ENCODE measurements at places on chromosomes 1 and 21.

DNA sequence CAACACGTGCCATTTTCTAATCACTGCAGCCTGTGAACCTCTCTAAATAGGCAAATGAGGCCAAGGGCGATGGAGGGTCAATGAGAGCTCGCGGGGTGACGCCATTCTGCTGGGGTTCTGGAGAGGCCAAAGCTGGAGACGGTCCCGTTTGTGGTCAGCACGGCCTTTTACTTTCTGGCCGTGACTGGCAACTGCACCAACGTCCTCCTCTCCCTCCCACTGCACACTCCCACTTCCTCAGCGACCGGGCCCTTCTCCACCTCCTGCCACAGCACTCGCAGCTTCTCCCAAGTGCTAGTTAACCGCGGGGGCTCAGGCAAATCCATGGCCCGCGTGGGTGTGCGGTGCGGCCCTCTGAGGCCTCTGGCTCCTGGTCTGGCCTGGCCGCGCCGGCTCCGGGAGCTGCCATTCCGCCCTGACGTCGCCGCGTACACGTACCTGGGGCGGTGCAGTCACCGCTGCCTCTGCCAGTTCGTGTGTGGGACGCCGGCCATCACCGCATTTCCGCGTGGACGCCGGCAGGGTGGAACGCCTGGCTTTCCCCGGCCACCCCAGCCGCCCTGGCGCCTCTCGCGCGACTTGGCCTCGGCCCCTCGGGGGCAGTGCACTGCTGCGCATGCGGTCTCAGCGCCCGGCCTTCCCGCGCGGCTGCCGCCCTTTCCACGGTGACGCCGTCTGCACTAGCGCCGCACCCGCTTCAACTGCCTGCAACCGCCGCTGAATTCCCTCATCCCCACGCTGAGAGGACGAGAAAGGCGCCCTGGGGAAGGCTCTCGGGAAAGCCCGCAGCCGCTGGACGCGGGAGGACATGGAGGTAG, 18.2 kb downstream of the OR2C3 start:
- DNase-seq: peak; percentile 81

GRCh38 chr1:226406401-226406881, 1.5 kb downstream of the PARP1 start:
- DNase-seq: peak; percentile 49

GRCh38 chr1:178057141-178057765, 36.7 kb upstream of the RASAL2 start:
- no peak for DNase-seq

DNA sequence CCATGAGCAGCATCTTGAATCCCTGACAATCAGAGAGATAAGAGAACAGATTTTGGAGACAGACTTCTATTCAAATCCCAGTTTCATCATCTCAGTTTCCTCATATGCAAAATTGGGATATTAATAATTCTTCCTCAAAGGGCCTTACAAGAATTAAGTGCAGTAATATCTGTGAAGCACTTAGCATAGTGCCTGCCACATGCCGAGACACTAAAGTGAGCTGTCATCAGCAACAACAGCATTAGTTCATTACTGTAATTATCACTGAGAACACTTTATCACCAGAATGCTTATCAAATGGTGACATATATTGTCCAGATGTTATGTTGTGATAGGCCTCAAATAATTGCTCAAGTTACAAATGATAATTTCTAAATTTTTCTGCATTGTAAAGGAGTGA, 922 bp upstream of the FCRLB start:
- no peak for DNase-seq

- DNase-seq: no peak
These were observed 2.3 kb downstream of the MX1 start for GRCh38 chr21:41428311-41428710.

- no peak for DNase-seq
These were observed 18.2 kb downstream of the RRP15 start for GRCh38 chr1:218303176-218303879.

GRCh38 chr21:42198929-42199867, 19.7 kb upstream of the ABCG1 start:
- peak; percentile 27 for DNase-seq

- peak; percentile 61 for DNase-seq
These were observed 5.3 kb downstream of the TTC24 start for GRCh38 chr1:156584813-156585212.

DNA sequence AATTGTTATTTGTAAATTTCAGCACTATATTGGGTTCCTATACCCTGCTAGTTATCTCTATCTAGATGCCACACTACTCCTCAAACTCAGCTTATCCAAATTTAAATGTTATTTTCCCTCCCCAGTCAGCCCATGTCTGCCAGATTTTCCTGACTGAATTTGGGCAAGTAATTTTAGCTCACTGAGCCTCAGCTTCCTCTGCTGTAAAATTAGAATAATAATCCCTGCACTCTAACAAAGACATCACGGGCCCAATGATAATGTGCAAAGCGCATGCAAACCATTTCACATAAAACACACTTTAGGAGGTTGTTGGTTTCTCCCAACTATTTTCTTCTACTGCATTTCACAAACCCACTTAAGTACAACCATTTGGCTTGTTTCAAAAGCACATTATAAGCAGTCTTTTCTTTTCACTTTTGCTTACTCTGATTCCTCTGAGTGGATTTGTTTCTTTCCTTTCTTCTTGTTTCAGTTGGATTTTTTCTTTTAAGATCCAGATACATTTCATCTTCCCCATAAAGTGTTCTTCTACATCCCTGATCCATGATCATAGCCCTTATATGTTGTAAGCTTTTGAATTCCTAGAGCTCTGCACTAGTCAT, 152.8 kb upstream of the DPT start:
- DNase-seq: no peak

DNA sequence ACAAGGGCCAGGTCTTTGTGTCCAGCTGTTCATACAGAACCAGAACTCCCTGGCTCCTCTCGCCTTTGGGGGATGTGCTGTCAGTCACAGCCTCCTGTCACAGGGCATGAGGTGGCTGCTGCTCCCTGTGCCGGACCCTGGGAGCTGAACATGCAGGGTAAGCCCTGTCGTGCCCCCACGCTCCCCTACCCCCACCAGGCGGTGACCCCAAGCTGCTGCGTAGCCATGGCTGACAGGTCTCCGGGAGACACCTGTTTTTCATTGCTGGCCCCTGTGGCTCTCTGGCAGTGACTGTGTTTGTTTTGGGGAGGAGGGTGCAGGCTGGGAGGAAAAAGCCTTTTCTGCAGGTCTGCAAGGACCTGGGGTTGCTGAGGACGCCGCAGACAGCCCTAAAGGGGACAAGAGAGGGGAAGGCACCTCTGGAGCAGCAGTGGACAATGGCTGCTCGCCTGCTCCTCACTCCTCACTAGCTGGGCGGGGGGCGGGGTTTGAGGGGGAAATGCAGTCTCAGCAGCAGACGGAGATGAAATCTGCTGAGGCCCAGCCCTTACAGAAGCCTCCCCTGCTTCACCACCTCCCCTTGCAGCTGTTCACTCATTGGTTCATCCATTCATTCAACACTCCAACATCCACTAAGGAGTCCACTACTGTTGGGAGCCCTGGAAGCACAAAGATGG, 81.4 kb downstream of the TRABD2B start:
- no peak for DNase-seq

GRCh38 chr1:1596493-1597274, 3.3 kb downstream of the FNDC10 start:
- DNase-seq: no peak

DNA sequence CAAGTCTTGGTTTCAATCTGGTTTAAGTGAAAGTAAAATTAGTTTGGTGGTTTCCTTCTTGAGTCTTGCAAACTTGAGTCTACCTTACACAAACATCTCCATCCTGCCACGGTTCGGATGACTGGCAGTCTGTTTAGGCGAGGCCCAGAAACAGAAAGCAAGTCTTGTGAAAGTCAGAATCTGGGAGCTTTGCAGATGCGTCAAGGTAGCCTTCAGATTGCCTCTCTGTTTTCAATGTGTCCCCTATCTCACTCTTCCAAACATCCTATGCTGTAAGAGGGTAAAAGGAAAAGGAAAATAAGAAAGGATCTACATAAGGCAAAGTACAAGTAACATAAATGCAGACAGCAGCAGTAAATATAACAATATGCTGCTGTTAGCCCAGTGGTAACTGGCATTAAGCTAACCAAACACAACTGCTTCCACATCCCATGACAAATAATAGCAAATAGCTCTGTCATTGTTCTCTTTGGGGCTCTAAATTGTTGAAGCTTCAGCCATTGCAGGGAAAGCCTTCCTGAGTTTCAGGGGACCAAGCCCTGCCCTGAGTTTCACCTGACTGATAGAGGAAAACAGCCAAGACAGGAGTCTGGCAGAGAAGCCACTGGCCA, 26.2 kb upstream of the C1orf105 start:
- peak; percentile 4 for DNase-seq

GRCh38 chr1:98045767-98046641, 125.2 kb upstream of the DPYD start:
- peak; percentile 81 for DNase-seq

DNA sequence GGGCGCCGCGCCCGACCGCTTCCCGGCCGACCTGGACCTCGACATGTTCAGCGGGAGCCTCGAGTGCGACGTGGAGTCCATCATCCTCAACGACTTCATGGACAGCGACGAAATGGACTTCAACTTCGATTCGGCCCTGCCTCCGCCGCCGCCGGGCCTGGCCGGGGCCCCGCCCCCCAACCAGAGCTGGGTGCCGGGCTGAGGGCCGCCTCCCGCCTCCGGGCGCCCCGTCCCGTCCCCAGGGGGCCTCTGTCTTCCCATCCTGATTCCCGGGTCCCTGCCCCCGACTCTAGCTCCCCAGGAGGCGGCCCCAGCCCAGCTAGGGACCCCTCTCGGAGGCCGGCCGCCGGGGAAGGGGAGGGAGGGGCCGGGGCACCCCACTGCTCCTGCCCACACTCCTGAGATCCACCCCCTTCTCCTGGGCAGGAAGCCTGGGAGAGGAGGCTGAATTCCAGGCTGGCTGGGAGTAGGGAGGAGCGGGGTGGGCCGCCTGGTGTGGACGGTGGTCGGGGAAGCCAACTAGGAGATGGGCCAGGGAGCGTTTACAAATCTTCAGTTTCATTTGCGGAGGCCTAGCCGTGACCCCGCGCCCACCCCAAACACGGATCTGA, 21.4 kb downstream of the FOXO6 start:
- no peak for DNase-seq

DNA sequence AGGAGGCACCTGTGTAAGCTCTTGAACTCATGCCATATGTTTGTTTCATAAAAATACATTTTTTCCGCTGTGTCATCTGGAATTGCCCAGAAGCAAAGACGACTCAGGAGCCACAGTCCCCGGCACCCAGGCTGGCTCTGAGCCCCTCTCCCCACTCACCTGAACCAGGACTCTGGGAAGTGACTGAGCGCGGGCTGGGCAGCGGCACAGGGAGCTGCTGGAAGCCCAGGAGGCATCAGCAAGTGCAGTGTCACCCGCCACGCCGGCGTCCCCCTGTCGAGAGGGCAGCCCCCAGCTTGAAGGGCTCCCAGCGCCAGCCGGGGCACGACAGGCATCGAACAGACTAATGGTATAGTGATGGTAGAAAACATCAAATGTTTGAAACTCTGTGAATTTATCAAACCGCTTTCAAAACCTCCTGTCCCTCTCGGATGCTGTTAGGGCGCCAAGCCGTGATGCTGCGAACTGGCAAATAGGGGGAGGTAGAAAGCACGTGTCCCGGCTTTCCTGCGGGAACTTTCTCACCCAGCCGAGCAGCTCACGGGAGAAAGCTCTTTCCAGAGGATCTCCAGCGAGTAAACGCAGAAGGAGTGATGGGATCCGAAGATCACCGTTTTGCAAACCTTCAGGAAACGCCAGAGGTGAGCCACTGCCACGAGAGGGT, 57.8 kb upstream of the COL18A1 start:
- no peak for DNase-seq
